ENCODE measurements at places on chromosomes 12 and 14.

GRCh38 chr12:52605542-52605941 is 4.3 kb upstream of the KRT72 start:
- no peak for DNase-seq

- DNase-seq, result no peak
These were observed 1206.0 kb upstream of the TMEM132C start for GRCh38 chr12:127060933-127061332.

GRCh38 chr12:120703311-120703942 is 6.8 kb upstream of the UNC119B start:
- no peak for DNase-seq

- no peak for DNase-seq
These were observed 3.8 kb upstream of the PSMC6 start for GRCh38 chr14:52703225-52703624.

- no peak for DNase-seq
These were observed 107.7 kb downstream of the ERGIC2 start for GRCh38 chr12:29273178-29273843.

GRCh38 chr12:2805143-2805520 is 7.3 kb upstream of the ITFG2 start:
- DNase-seq, result no peak

Data from activated naive CD8-positive, alpha-beta T cell treated with anti-CD3 and anti-CD28 coated beads for 36 hours (primary cell).